ENCODE measurements at places on chromosomes 16 and 17.

- no peak overlapping the region for H3K4me3 ChIP-seq
- no peak for DNase-seq
- H3K4me1 ChIP-seq: no peaks in the 10 kb centered on the region
- H3K36me3 ChIP-seq: no peaks in the 10 kb centered on the region
Measured at GRCh38 chr17:50893183-50893993, 27.2 kb upstream of the TOB1 start.

DNA sequence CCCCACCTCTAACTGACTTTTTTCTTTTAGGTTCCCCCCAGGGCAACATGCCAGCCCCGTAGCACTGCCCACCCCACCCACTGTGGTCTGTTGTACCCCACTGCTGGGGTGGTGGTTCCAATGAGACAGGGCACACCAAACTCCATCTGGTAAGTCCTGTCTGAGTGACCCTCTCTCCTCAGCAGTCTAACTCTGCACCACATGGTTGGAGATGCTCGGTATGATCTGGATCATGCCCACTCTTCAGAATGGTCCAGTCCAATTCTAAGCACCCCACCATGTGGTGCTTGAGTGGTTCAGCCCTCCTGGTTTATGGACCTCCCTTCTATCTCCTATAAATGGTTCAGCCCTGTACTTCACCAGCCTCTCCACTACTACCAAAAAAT is 5.9 kb downstream of the KDM6B start:
- no peak for DNase-seq
- peaks cover 61% of the 10 kb centered on the region for H3K4me1 ChIP-seq
- peak overlapping the region; percentile 11 for H3K4me3 ChIP-seq
- H3K27ac ChIP-seq: no peak overlapping the region

DNA sequence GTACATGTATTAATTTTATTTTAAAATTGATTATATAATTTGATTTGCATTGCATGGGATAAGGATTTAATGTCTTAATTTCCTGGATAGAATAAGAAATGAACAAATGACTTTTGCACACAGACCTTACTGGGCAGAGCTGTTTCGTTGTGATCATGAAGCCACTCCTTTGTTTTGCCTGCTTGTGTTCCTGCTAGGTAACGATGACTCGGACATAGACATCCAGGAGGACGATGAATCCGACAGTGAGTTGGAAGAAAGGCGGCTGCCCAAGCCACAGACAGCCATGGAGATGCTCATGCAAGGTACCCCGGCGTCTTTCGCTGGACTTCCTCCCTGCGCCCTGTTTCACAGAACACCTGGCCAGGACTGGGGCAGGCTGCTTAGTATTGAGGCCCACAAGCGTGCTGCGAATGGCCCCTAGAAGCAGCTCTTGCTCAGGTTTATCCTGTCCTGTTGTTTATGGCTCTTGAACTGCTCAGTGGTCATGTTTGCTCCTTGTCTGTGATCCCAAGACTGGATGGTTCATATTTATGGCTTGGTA is 29.6 kb downstream of the CLUAP1 start:
- H3K27ac ChIP-seq: no peak overlapping the region
- H3K4me3 ChIP-seq: no peak overlapping the region
- H3K4me1 ChIP-seq: peaks cover 5% of the 10 kb centered on the region
- no peaks in the 10 kb centered on the region for H3K27me3 ChIP-seq

- no peak overlapping the region for H3K27ac ChIP-seq
- H3K4me1 ChIP-seq: peaks cover 4% of the 10 kb centered on the region
- no peaks in the 10 kb centered on the region for H3K27me3 ChIP-seq
- H3K36me3 ChIP-seq: no peaks in the 10 kb centered on the region
Measured at GRCh38 chr17:70621566-70621965, 452.2 kb downstream of the KCNJ2 start.

DNA sequence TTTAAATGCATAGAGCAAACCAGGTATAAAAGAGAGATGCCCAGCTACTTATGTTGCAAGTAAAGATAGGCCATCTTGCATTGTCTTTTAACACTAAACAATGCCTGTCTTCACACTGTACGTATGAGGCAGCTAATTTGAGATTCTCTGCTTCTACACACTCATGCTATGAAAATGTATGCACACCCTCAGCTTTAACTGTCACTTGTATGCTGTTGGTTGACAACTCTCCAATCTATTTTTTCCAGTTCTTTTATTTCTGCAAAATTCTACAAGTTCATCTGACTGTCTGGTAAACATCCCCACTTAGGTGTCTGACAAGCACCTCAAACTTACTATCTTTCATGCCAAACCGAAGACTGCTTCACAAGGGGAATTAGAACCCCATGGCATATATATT is 131.7 kb upstream of the SOX9 start:
- DNase-seq: no peak
- H3K4me3 ChIP-seq: no peak overlapping the region
- H3K4me1 ChIP-seq: peaks cover 2% of the 10 kb centered on the region
- H3K27me3 ChIP-seq: no peaks in the 10 kb centered on the region
- no peak overlapping the region for H3K27ac ChIP-seq

DNA sequence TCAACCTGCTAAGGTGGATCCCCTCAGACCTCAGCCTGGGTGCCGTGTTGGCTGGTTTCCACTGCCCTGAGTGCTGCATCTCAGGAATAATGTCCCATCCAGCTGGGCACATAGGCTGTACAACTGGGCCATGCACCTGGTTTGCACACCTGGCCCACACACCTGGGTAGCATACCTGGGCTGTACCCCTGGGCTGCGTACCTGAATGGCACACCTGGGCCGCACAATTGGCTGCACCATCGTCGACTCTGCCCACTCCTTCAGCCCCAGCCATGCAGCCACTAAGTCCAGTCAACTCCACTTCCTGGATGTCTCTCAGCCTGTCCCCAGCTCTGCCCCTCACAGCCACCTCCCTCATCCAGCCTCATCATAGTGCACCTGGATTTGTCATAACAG is 7.9 kb downstream of the SLC5A10 start:
- peak overlapping the region; percentile 60 for H3K27ac ChIP-seq
- no peak overlapping the region for H3K4me3 ChIP-seq
- H3K27me3 ChIP-seq: no peaks in the 10 kb centered on the region
- no peaks in the 10 kb centered on the region for H3K36me3 ChIP-seq
- DNase-seq: no peak
- peaks cover 16% of the 10 kb centered on the region for H3K4me1 ChIP-seq
